Activated naive CD4-positive, alpha-beta T cell (primary cell): ENCODE measurements at places on chromosomes 11 and 22.
A peak's percentile ranks its signal among the peaks of the same experiment; 100 is the strongest.

DNA sequence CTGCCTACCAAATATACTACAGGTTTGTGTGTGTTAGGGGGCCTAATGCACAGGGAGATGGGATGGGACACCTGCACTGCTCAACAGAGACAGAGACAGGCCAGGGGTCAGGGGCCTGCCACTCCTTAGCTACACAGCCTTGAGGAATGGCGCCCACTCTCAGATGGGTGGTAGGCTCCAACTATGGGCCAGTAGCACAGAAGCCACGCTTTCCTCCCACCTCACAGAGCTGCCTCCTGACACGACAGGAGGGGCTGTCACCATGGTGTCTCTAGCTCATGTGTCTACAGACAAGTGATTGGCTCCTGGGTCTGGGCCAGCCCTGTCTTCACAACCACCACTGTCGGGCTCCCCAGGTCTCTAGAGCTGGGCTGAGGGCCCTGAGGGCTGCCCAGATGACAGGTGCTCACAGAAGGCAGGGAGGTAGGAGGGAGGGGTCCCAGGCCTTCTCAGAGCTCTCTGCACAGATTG, 81.8 kb downstream of the DGCR2 start:
- no peak for DNase-seq

GRCh38 chr22:20153945-20154344, 3.1 kb upstream of the CCDC188 start:
- DNase-seq, result no peak

GRCh38 chr11:80519596-80520506, 1079.0 kb upstream of the TENM4 start:
- DNase-seq, result no peak

- DNase-seq, result no peak
These were observed 5.5 kb downstream of the OPCML start for GRCh38 chr11:133526790-133527189.

- no peak for DNase-seq
These were observed 57.6 kb upstream of the SEPTIN5 start for GRCh38 chr22:19656541-19657251.

- no peak for DNase-seq
These were observed 566.4 kb downstream of the METTL15 start for GRCh38 chr11:28674433-28675103.

DNA sequence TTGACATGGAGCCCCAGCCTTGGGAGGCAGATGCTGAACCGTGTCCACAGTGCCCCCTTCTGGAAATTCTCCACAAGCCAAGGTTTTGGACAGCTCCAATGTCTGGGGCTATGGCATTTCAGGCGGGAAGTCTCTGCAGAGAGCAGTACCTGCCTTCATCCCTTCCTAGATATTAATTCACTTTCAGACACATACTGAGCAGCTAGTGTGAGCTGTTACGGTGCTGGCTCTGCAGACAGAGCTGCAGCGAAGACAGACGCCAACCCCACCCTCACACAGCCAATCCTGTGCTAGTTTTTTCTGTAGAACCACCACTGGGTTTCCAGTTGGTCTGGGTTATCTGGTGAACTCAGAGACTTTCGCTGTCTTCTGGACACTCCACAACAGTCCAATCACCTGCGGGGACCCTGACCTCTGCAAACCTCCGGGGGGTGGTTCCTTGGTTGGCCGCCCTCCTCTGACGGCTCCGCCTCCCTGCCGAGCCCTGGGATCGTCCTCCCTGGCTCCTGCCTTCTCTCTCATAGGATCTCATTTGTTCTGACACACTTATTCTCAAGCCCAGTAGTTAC, 9.1 kb downstream of the LMF2 start:
- DNase-seq, result peak; percentile 53

GRCh38 chr22:49228431-49229037, 599.1 kb downstream of the BRD1 start:
- DNase-seq, result no peak
